ENCODE measurements at places on chromosomes 2 and 18.

DNA sequence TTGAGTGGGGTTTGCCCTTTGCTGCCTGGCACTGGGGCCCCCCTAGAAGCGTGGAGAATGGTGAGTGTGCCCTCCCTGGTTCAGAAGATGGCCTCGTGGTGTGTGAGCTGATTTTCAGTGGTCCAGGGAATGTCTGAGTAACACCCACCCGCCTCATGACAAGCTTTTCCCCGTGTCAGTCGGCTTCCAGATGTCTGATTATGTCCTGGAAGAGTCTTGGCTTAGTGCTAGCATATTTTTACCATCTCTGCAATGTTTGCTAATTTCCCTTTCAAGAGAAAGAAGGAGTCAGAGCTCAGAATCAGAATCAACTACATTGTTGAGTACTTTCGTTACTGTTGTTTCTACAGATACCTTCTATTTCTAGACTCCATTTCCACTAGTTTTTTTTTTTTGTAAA is 214.7 kb downstream of the SEPTIN10 start:
- no peak for DNase-seq

- no peak for DNase-seq
Observed at GRCh38 chr2:32482471-32482870, 125.6 kb downstream of the BIRC6 start.

DNA sequence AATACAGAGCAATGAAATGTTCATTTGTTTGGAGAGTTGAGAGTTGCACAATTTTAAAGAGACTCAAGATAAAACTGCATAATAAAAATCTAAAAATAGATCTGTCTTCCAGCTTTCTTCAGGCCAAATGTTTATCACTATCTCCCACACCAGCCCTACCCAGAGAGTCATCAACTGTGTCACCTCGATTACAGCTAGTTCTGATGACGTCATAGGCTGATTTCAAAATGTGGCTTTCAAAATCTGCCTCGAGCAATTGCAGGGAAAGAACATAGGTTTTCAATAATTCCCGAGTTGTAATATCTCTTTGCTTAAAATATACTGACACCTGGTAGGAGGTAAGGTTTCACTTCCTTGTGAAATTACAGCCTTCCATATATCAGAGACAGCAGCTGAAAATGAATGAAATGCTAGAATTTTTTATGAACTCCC is 677.6 kb upstream of the ID2 start:
- DNase-seq = peak; percentile 85

GRCh38 chr2:206555721-206556120 is 86.6 kb upstream of the FAM237A start:
- DNase-seq = no peak

GRCh38 chr2:121831841-121832240 is 76.4 kb downstream of the TSN start:
- no peak for DNase-seq

GRCh38 chr18:34222307-34223163 is 2.2 kb downstream of the NOL4 start:
- no peak for DNase-seq

GRCh38 chr2:146615778-146616177 is 1229.1 kb upstream of the ACVR2A start:
- DNase-seq = no peak

DNA sequence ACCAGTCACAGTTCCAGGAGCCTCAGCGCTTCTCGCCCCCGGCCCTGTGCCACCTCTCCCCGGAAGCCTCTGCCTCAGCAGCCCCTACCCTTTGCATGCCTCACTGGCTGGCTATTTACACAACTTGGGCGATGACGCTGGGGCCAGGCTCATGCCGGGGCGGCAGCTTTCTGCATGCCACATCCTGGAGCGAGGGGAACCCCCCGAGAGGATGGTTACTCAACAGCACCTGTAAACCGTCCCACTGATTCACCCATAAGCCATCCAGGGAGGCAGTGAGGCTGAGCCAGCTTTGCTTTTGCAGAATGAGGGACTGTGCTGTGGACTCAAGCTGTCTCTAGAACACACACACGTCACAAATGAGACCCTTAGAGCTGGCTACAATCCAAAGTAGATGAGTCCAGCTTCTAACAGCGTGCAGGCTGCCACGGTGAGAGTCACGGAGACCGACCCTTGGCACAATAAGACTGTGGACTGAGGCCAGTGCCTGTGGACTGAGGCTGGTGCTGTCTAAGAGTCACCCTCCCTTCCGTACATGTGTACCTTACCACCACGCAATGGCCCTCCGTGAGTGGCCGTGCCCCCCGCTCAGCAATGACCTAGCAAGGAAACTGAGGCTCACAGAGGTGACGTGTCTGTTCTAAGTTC is 45.6 kb upstream of the ODC1 start:
- DNase-seq = no peak

GRCh38 chr18:52826994-52827393 is 487.0 kb downstream of the DCC start:
- no peak for DNase-seq

DNA sequence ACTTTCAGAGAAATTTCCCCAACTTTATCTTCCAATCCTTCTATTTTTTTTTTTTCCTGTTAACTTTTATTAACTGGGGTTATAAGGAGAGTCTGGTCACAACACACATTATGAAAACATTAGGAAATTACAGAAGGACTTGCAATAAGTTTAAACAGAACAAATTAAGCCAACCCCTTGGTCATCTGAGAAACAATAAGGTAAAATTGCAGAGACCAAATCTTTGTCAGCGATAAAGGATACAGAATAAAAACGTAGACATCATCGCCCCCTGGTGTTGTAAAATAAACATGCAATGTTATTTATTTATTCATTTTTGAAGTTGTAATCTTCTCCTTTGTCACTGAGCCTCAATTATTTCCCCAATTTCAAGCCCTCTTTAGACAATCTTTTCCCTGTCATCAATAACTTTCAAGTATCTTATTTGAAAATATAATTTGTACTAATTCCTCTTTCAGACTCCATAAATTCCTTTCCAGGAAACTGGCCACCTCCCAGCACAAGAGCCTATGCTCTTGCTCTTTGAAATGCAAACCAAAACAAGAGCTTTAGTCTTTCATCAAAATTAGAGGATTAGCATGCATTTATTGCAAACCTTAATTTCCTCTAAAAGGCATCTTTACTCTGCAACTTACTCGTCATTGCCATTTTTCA is 19.5 kb downstream of the G6PC2 start:
- peak; percentile 23 for DNase-seq

DNA sequence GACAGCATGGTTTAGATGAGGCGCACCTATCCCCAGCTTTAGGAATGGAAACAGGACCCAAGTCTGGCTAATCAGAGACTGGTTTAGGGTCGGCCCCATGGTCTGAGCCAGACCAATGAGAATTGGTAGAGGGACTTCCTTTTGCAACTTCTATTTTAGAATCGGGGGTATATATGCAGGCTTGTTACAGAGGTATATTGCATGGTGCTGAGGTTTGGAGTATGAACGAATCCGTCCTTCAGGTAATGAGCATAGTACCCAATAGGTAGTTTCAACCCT is 1.5 kb upstream of the BOLA3 start:
- no peak for DNase-seq

DNA sequence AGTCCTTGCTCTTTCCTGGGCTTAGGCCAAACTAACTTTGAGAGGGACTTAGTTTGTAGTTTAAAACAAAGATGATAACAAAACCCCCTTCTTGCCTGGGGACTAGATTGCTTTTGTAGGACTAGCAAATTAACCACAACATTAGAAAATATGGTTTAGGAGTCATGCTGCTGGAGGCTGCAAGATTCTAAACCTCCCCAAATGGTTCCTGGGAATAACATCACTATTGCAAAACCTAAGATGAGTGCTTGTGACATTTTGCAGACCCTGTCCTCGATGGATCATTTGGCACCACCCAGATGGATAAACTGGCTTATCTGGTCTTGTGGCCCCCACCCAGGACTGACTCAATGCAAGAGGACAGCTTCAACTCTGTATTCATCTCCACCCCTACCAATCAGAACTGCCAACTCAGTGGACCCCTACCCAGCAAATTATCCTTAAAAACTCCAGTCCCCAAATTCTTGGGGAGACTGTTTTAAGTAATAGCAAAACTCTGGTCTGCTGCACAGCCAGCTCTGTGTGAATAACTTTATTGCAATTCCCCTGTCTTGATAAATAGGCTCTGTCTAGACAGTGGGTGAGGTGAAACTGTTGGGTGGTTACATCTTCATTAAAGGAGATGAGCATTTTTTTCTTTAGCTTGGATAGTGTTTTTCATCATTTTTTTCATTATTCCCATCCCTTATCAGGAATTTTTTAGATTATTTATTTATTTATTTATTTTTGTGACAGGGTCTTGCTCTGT is 58.9 kb downstream of the SPTBN1 start:
- DNase-seq = no peak

- DNase-seq = peak; percentile 34
Observed at GRCh38 chr18:3594760-3595368, 144.9 kb downstream of the TGIF1 start.

All from CD14-positive monocyte (primary cell).